ENCODE measurements at places on chromosomes 7 and 10.

GRCh38 chr10:119478111-119478802 lies 64.3 kb downstream of the RGS10 start:
- no peak for DNase-seq

- no peak for DNase-seq
Observed at GRCh38 chr10:123796736-123797135, 94.9 kb downstream of the CPXM2 start.

- no peak for DNase-seq
Observed at GRCh38 chr7:2626498-2627117, 5.2 kb upstream of the TTYH3 start.

DNA sequence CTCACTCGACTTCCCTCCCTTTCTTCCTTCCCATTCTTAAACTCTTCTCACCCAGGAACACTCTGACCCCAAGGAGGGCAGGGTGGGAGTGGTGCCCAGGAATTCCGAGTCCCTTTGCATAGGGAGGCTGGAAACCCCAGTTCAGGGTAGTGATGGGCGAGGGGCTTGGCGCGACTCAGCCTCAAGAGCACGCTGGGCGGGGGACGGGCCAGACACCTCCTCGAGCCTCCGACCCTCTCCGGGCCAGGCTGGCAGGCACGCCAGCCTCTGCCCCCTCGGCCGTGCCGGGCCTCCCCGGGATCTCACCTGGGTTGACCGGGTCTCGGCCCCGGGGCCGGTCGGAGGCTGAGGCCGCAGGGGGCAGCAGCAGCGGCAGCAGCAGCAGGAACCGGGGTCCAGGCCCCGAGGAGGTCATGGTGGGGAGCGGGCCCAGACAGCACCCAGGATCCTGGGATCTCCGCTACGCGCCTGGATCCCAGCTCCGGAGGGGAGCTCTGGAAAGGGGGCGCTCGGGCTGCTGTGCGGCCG lies 457 bp downstream of the PLOD3 start:
- DNase-seq: no peak

- no peak for DNase-seq
Observed at GRCh38 chr7:120740348-120740747, 117.6 kb downstream of the TSPAN12 start.

DNA sequence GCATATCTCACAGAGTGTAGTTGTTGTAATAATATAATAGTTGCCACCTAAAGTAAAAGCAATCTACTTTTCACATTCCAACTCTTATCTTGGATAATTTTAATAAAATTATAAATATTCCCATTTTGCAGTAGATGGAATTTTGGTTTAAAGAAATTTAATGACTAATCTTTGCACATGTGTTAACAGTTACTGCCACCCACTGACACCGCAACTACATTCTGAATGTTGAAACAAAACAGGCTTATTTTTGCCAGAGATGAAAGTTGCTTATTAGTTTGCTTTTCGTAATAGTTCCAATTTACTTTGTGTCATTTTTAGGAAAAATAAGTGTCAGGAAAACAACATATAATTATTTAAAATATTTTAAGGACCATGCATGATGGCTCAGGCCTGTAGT lies 557.5 kb upstream of the PCDH15 start:
- DNase-seq: no peak

GRCh38 chr7:157010588-157011332 lies at the start of gene MNX1:
MNX1 (minus strand) TSS chr7:157010663; CDS start chr7:157010350, 313 bp downstream.
- no peak for DNase-seq

GRCh38 chr10:129768437-129769355 lies 195.4 kb downstream of the EBF3 start:
- no peak for DNase-seq

- no peak for DNase-seq
Observed at GRCh38 chr10:20955355-20955893, 58.3 kb upstream of the NEBL start.

DNA sequence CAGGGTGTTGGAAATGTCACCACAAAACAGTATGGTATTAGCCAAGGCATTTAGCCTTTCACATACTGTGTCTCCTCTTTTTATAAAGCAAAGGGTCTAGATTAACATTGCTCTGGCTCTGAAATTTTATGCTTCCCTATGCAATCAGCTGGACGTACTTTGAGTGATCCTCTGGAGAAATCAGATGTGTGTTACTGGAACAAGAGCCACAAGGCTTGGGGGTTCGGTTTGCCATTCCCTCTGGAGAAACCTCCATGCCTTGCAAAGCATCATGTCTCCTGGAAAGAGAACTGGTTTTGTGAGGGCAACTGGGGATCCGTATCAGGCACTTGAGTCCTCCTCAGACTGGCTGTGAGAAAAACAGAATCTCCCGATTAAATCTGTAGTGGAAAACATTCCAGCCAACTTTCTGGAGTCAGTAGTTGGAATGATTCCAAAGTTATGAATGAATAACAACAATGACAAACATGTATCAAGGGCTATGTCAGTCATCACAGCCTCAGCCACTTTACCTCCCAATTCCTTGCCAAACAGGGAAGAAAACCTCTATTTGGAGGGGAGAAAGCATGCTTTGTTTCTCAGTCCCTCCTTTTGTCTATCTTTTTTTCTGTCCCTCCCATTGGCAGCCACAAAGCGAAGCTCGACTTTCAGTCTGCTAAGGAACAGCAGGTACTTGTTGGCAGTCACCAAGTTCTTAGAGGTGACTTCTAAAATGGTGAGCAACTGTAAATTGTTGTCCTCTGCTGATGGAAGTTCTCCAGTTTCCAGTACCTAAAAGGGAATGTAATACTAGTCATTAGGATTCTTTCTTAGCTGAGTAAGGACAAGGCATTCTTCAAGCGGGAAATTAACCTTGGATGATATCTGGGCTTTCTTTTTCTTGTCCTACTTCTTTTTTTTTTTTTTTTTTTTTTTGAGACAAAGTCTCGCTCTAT lies 864.8 kb upstream of the AUTS2 start:
- DNase-seq: no peak

- DNase-seq: peak; percentile 22
Observed at GRCh38 chr10:34434119-34434594, 380.9 kb downstream of the PARD3 start.

DNA sequence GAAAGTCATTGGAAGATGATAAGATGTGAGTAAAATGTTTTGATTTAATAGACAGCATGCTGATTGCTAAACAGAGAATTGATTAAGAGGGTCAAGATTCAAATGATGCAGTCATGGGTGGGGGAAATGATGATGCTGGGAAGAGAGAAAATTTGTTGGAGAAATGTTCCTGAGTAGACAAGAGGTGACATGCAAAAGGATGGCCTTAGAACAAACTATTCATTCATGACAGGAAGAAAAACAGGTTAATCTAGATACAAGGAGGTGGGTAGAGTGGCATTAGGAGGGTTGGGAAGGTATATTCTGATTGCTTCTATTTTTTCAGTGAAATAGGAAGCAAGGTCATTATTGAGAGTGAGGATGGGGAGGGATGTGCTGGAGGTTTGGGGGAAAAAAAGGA lies 146.7 kb downstream of the SEM1 start:
- no peak for DNase-seq

GRCh38 chr7:17152721-17153120 lies 145.7 kb upstream of the AHR start:
- DNase-seq: peak; percentile 85

- no peak for DNase-seq
Observed at GRCh38 chr10:1552881-1553670, 184.2 kb downstream of the ADARB2 start.

DNA sequence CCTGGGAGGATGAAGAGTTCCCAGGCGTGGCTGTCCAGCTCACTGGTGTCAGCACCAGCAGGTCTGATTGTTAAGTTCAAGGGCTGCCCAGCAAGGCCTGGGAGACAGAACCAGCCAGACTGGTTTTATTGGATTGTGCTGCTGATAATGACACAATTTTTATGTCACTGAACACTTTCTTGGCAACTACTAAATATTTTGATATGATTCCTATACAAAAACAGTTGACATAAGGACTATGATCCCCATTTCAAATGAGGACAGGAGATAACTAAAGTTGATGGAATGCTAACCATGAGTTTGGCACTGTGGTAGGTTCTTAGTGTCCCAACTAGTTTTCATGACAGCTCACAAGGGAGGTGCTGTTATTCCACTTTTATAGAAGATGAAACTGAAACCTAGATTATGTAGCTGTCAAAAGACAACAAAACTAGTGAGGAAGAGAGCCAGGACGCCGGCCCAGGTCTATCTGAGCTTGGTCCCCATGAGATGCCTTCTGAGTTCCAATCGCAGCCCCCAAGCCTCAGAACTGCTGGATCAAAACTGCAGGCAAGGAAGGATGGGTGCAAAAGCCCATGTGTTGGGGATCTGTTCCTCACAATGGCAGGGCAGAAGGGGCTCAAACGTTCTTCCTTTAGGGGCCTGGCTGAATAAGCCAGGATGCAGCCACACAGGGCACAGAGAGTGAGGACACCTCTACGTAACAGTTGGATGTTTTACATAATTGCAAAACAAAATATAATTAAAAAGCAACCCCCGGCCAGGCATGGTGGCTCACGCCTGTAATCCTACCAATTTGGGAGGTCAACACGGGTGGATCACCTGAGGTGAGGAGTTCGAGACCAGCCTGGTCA lies 52.8 kb downstream of the COBL start:
- DNase-seq: no peak
